ENCODE measurements at places on chromosomes 4 and X.

- no peak for DNase-seq
These were observed 6.1 kb upstream of the SPON2 start for GRCh38 chr4:1178300-1179088.

DNA sequence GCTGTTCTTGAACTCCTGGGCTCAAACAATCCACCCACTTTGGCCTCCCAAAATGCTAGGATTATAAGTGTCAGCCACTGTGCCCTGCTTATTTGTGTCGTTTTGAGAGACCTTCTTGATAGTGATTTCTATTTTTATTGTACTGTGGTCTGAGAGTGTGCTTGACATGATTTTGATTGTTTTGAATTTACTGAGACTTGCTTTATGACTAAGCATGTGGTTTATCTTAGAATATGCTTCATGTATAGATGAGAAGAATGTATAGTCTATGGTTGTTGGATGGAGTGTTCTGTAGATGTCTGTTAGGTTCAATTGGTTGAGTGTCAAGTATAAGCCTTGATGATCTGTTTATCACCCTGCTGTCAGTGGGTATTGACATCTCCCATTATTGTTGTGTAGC, 789.3 kb downstream of the IL1RAPL1 start:
- DNase-seq = no peak

DNA sequence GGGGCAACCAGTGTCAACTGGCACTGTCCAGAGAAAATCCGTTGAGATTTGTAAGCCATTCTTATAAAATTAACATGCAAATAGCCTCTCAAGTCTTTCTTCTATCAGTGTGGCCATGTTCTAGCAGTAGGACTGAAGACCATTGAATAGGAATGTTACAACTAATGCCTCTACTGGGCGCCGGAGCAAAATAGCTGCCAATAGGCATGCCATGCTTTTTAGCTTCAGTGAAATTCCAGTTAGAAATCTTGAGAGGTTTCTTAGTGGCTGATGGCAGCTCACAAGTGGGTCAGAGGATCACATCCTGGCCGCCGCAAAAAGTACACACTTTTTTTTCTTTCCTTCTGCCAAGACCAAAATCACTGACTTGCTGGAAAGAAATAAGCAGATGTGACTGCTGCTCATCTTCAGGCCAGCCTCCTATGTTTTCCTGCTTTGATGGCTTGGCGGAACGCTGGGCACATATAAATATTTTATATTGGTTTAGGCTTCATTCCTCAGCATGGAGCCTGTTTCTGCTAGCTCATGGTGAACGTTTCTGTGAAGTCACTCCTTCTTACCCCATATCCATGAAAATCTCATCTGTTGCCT, 293.1 kb downstream of the TENM3 start:
- no peak for DNase-seq

DNA sequence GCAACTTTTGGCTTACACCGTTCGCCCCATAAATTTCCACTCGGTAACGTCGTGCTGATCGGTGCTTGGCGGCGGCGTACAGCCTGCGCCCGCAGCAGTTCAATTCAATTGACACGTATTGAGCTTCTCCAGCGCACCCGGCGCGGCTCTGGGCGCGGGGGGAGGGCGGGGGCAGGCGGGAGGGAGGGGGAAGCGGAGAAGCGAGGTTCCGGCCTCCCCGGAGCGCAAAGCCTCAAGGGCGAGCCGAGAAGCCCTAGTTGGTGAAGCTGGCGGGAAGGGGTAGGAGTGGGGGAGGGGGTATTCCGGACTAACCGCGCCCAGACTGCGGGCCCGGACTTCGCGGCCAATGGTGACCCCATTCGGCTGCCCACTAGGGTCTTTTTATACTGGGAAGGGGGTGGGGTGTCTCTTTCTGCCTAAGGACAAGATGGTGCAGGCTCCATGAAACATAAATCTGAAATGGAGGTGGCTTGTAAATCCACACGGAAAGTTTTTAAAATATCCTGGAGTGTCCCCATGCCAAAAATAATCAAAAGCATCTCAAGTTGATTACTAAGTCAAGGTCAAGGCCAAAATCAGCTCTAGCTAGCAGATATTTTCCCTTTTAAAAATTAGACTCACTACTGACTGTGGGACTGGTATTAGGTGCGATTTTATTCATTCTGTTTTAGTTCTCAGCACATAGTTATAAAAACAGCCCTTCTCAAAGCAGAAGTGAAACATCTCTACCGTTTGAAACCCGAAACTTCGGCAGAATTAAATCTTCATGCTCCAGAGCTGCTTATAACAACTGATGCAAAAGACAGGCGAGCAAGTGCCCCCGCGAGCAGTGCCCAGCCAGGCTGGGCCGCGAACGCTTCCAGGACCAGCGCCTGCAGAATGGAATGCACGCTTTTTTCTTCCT, 1.5 kb upstream of the BCOR start:
- DNase-seq = no peak

DNA sequence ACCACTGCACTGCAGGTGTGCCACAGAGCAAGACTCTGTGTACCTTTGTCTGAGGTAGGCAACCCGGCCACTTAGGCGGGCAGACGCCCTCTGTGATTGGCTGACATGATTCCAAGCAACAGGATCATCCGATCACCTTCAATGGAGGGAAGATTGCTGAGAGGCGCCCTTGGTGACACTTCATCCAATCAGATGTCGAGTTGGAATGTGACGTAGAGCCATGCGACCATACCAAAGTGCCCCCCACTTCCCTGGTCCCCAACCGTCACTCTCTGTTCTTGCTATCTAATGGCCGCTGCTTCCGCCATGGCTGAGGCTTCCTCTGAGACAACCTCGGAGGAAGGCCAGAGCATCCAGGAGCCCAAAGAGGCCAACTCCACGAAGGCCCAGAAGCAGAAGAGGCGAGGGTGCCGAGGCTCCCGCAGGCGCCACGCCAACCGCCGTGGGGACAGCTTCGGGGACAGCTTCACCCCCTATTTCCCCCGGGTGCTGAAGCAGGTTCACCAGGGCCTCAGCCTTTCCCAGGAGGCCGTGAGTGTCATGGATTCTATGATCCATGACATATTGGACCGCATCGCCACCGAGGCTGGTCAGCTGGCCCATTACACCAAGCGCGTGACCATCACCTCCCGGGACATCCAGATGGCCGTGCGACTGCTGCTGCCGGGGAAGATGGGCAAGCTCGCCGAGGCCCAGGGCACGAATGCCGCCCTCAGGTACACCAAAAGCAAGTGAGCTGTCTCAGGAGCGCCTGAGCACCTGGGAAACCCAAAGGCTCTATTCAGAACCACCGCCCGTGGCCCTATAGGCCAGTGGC, at the start of gene H2BW2:
H2BW2 (plus strand) TSS at position 268 of the 817 bp plus-strand sequence; CDS start at position 307, 39 bp downstream.
- DNase-seq = no peak

DNA sequence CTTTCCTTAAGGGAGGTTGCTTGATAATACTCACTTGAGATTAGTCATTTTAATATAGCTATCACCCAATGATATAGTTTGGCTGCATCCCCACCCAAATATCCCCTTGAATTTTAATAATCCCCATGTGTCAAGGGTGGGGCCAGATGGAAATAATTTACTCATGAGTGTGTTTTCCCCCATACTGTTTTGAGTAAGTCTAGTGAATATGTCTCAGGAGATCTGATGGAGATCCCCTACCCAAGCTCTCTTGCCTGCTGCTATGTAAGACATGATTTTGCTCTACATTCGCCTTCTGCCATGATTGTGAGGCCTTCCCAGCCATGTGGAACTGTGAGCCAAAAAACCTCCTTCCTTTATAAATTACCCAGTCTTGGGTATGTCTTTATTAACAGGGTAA, 539.7 kb upstream of the GRID2 start:
- DNase-seq = no peak

DNA sequence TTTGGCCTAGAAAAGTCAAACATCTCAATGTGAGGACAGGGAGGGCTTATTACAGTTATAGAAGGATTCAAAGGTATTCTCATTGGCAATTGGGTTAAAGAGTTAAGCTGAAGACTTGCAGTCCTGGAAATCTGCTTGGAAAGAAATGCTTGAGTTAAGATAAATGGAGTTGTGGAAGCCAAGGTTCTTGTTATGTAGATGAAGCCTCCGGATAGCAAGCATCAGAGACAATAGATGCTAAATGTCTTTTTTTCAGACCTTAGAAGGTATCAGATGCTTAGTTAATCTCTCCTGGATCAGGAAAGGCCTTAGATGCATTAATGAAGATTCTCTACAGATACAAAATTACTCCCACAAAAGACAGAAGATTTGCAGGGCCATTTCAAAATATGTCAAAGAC, 299.3 kb downstream of the CFAP47 start:
- DNase-seq = no peak

DNA sequence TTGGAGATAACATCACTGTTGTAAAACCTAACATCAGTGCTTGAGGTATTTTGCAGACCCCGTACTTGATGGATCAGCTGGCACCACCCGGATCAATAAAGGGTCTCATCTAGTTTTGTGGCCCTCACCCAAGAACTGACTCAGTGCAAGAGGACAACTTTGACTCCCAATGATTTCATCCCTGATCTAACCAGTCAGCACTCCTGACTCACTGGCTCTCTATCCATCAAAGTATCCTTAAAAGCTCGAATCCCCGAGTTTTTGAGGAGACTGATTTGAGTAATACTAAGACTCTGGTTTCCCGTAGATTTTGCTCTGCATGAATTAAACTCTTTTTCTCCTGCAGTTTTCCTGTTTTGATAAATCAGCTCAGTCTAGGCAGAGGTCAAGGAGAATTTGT, 2498.1 kb downstream of the PCDH7 start:
- no peak for DNase-seq

DNA sequence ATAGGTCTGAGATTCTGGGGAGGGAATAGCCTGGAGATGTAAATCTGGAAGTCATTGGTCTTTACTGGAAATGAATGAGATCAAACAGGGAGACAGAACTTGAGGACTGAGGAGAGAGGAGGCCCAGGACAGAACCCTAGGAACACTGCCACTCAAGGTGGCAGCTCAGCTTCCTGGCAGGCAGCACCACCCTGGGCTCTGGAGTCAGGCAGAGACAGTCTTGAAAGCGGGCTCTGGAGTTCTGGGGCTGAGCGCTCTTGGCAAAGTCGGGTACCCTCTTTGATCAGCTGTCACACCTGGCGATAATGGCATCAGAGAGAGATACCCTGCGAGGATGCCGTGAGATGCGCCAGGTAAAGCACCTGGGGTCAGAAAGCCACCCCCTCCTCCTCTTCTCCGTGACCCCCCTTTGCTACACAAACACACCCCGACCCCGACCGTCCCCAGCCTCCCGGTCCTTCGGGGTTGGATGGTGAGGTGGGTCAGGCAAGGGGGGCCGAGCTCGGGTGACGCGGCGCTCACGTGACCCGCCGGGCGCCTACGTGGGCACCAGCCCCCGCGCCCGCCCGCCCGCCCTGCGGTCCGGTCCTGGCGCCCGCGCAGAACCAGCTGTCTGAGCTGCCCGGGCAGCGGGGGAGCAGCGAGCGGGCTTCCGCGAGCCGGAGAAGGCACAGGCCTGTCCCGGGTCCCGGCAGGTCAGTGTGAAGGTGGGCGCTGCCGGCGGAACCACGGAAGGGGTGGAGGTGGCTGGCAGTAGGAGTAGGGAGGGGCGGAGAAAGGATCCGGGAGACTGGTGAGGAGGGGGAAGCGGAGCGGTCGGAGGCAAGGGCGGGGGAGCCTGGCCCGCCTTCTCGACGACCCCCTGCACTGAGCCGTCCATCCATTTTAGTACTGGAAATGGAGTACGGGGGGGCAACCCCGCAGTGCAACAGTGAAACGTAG, at the start of gene TCEAL3:
TCEAL3 (plus strand) TSS at position 600 of the 942 bp plus-strand sequence. CDS start 1,102 bp downstream, outside the sequence.
- DNase-seq = no peak

DNA sequence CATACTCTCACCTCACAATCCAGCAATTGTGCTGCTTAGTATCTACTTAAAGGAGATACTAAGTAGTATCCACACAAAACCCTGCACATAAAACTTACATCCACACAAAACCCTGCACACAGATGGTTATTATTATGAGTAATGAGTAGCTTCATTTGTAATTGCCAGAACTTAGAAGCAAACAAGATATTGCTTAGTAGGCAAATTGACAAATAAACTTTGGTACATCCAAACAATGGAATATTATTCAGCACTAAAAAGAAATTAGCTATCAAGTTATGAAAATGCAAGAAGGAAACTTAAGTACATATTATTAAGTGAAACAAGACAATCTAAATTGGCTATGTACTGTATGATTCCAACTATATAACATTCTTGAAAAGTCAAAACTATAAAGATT, 80.6 kb downstream of the NPY2R start:
- no peak for DNase-seq

- DNase-seq = no peak
These were observed 80.3 kb upstream of the STS start for GRCh38 chrX:7067256-7067655.

DNA sequence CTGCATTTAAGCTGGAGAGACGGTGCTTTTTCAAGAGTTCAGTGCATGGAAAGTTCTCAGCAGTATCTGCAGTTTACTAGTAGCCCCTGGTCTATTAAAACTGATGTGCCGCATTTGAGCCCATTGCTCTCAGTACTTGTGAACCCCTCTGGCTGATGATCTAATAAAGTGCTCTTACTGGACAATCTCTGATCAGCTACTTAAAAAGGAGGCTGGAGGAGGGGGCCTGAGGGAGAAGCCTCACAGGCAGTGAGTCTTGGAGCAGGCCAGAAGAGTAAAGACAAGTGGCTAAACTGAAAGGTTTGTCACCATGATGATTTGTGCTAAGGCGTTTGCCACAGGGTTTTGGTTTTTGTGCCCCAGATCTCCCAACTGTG, 138.5 kb downstream of the ARX start:
- DNase-seq = no peak

DNA sequence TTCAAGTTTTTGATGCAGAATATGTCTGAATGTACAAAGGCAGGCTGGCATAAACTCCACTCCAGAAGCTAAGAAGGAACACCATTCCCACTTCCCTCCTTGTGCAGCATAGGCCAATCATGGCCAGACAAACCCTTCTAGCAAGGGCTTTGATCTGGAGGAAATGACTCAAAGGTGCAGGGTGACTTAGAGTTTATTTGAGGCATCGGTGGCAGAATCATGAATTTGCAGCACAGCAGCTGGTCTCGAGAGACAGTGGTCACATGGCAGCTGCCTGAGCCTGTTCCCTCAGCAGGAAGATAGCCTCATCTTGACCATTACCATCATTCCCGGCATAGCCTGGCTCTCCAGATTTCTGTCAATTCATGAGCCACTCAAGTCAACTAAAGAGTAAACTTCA, 154.5 kb downstream of the ATP10D start:
- DNase-seq = no peak

- DNase-seq = no peak
These were observed 148.6 kb downstream of the GC start for GRCh38 chr4:71635139-71635748.

DNA sequence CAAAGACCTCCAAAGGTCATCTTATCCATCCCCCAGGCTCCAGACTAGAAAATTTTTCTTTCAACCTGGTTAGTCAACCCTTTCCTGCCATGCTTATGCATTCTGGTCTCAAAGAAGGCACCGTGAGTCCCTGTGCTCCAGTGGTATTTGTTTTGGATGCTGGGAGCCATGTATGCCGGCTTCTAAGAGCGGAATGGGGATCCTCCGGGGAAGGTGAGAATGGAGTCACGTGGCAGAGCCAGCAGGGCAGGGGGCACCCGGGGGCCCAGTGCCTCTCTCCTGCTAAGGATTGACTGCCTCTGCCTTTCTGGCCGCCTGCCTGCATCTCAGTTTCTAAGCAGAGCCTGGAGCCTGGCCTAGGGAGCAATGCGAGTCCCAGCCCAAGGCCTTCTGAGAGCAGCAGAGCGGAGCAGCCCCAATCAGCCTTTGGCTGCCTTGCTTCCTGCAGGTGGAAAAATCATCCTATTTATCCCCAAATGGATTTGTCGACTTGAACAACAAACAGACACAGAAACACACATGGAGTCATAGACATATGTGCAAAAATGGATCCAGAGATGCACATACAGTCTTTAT, 141.0 kb downstream of the PJA1 start:
- no peak for DNase-seq

- no peak for DNase-seq
These were observed 13.7 kb downstream of the TEC start for GRCh38 chr4:48255959-48256342.
